ENCODE measurements at places on chromosomes 2 and 18.

DNA sequence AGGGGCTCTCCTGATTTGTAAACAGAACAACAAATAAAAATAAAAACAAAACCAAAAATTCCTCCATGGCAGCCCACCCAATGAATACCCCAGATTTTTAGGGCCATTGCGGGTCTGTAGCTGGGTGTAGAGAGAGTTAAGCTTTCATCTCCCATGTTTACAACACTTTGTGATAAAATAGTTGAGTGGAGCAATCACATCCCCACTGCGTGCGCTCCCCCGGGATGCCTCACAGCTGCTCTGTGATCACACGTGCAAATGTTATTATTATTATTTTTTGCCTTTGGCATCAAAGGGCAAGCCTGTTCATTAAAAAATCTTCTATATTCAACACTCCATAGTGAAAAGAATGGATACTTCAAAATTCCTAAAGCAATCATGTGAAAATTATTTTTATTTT is 118.0 kb downstream of the MBP start:
- no peak for DNase-seq

DNA sequence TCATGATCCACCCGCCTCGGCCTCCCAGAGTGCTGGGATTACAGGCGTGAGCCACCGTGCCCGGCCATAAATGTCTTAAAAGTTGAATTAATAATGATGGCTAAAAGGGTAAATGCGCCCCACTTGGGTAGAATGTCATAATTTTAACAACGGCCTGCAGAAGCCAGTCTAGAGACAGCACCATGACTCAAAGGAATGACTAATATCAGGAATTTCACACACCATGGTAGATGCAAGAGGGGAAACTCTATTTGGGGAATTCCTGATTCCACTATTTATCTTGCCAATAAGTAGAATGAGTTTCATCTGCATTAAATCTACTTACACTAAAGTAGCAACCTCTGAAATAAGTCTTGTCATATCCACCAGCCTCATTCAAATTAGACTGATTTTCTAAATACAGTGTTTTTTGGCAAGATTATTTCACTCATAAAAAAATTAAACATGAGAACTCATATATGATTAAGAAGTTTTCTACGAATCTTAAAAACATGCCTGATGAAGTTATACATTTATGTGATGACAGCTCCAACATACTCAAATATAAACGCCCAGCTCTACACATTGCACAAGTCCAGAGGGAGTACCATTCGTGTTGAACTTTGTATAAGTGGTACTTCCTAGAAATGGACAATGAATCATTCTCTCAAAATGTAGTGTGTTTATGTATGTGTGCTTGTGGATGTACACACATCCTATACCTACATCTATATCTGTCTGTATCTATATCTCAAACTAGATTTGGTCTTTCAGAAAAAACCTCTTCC is 309.7 kb downstream of the IRS1 start:
- no peak for DNase-seq

DNA sequence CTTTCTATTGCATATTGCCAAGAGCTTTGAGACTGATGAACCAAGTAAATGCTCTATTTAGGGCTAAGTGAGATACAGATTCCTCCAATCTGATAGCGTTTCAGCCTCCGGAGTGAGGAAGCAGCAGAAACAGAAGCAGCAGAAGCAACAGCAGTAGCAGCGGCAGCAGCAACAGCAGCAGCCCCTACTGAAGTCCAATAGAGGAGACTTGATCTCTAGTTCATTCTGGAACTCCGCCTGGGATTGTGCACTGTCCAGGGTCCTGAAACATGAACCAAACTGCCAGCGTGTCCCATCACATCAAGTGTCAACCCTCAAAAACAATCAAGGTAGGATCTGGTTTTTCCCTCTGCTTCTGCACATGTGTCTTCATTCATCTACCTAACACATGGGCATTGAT is at the start of gene DPP10:
DPP10 (plus strand) TSS at position 132 of the 400 bp plus-strand sequence.
- DNase-seq = peak; percentile 16

GRCh38 chr2:42086500-42086953 is 38.7 kb downstream of the PKDCC start:
- DNase-seq = peak; percentile 53

- peak; percentile 75 for DNase-seq
These were observed 16.1 kb downstream of the ACOXL start for GRCh38 chr2:110748489-110748867.

GRCh38 chr2:12289120-12289802 is 427.5 kb upstream of the TRIB2 start:
- no peak for DNase-seq

GRCh38 chr2:144114760-144115159 is 405.2 kb downstream of the ZEB2 start:
- DNase-seq = no peak

DNA sequence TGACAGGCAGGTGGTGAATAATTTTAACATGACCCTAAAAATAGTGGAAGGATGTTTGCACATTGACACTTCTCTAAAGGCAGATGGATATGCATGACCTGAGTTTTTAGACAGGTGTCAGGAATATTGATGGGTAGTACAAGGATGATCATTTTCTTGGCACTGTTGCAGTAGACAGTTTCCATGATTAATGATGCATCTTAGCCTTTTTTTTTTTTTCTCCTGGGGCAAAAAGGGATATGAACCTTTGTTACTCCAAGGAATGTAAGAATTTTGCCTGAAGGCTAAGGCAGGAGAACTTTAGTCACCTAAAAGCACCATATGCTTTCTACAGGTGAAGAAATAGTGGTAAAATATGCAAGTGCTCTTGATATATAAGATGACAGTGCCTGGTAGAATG is 136.3 kb upstream of the CAVIN2 start:
- DNase-seq = no peak

- no peak for DNase-seq
These were observed 15.7 kb upstream of the CDH7 start for GRCh38 chr18:65735155-65735554.

- no peak for DNase-seq
These were observed 162.8 kb downstream of the DIS3L2 start for GRCh38 chr2:232124309-232124708.

DNA sequence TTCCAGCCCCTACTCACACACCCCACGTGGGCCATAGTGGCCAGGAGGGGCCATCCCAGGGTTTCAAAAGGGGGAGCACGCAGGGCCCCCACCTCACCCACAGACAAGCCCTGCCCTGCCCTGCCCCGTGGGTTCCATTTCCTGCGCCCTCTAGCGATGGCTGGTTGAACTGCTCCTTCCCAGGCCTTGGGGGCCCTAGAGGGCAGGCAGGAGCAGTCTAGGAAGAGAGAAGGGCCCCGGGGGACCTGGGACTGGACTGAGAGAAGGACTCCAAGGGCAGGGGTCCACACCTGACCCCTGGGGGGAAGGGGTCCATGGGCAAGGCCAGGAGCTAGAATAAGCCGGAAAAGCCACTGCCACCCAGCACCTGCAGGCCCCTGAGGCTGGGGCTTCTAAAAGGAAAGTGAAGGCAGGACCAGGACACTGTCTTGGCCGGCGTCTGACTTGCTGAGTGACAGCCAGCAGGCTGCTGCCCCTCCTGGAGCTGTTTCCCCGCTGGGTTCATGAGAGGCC is 10.1 kb downstream of the CYP26B1 start:
- peak; percentile 86 for DNase-seq

GRCh38 chr18:25275412-25276001 is 76.5 kb downstream of the ZNF521 start:
- no peak for DNase-seq

GRCh38 chr2:66438498-66438833 is 3.5 kb downstream of the MEIS1 start:
- DNase-seq = no peak

DNA sequence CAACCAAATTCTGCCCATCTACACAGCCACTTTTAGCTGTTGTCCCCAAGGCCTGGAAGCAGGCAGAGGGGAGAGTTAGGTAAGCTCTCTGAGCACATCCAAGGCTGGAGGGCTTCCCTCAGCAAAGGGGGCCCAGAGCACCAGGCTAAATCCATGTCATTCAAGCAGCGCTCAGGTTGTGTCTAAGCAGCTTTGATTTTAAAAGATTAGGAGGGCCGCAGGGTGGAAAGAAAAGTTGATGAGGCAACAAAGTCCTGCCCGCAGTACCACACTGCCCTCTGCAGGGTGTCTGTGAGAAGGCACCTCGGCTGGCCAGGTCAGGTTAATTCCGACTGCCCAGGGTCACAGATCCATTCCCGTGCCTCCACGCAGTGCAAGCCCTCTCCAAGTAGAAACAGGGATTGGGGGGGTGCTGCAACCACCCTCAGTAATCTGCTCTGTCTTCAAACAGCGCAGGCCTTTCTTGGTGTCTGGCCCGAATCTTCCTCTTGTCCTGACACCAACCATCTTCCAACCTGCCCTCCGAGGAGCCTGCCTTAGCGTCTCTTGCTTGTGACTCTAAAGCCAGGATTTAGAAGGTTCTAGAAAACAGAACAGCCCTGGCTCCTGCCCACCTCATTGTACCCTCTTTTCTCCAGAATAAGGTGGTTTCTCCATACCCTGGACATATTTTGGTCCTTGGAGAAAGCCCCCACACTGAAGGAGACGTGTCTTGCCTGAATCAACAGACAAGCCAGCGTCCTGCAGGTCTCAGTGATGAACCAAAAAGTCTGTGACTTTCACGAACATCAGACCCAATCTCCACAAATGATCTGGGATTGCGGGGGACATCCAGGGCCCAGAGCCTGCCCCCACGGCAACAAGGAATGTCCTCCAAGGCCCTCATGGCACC is 289.2 kb downstream of the TNS1 start:
- DNase-seq = peak; percentile 87

GRCh38 chr2:215606219-215606618 is 170.4 kb upstream of the FN1 start:
- DNase-seq = no peak

- DNase-seq = no peak
These were observed 223.3 kb upstream of the ATP5MC3 start for GRCh38 chr2:175404839-175405238.

DNA sequence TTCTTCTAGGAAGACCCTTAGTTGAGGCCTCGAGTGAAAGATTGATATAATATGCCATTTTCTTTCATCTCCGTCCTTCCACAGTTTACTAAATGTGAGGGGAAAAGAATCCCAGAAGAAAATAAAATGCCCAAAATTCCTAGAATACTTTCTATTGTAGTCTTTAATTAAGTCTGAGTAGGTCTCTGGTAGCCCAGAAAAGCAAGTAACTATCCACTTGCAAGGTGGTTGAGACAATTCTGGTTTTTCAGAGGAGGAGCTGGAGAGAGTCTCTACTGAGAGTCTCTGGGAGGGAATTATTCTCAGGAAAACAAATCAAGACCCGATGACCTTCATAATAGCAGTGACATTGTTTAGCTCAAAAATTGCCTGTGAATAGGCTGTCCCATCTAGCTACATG is 63.9 kb upstream of the TTC39C start:
- DNase-seq = no peak

DNA sequence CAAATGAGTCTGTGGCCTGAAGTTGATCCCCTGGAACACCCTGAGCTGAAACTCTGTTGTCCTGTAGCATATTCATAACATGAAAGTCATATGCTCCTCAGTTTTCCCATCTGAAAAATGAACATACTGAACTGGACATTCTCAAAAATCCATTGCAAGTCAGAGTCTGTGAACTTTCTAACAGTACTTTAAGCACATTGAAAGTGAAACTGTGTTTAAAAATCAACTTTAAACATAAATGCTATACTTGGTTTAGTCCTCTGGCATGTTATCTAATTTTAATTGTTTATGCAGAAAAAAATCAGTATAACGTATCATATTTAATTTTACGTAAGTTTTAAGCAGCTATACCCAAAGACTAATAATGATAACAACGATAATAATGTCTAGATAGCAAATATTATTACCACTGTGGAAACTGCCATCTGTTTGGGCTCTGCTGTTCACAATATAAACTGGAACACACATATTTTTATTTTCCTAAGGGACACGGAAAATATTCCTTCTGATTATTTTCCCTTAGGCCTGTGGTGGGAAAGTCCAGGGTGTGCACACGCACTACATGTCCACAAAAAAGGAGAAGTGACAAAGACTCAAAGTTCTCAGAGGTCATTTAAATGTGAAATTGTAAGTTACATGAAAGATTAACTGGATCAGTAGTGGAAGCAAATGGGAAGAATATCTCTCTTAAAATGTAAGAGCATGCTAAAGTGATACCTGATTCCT is 56.1 kb upstream of the TTN start:
- DNase-seq = no peak

GRCh38 chr2:3289526-3289925 is 88.1 kb downstream of the EIPR1 start:
- no peak for DNase-seq

DNA sequence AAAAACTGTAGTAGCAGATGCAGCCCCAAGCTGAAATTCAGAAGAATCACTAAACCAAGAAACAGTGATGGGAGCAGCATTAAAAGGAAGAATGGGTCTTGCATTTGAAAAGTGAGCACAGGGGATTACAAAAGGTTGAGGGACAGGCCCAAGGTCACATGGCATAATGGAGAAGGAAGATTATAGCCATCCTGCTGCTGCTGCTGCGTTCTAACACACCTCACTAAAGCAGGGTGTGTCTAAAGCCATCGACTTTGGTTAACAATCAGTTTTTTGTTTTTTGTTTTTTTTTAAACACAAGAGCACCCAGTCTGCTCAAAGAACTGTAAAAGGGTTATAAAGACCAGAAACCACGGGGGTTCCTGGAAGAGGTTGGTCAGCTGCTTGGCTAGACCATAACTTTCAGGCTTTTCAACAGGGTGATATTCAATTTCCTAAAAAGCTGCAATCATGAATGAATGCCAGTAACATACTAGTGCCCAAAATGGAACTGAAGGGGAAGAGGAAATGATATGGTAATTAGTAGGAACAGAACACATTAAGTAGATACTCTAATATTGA is 102.6 kb downstream of the MYO5B start:
- no peak for DNase-seq

GRCh38 chr2:184581391-184581790 is 16.9 kb upstream of the ZNF804A start:
- no peak for DNase-seq

GRCh38 chr2:98134172-98135005 is 47.4 kb downstream of the VWA3B start:
- peak; percentile 76 for DNase-seq

GRCh38 chr2:213723707-213724106 is 439.4 kb downstream of the SPAG16 start:
- no peak for DNase-seq

GRCh38 chr2:227106845-227107759 is 56.9 kb downstream of the COL4A4 start:
- peak; percentile 46 for DNase-seq

DNA sequence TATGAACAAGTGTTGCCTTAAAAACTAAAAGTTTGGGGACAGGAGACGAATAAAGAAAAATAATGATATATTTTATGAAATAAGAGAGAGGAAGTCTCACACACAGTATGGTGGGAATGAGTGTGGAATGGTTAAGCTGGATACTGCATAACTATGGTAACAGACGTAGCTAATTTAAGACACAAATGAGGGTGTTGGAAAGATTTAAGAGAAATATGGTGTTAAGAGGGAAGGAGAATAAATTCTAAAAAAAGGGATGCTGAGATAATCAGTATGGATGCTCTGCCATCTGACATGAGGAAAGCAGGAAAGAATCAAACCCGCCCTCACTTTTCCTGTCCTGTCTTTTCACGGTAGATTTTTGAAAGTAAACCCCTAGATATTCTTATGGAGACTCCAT is 10.6 kb downstream of the ADD2 start:
- DNase-seq = no peak

GRCh38 chr2:134452042-134452733 is 198.3 kb downstream of the MGAT5 start:
- DNase-seq = no peak

All from activated T-cell treated with anti-CD3 and anti-CD28 coated beads, Interleukin-2, amount 50 U/mL, for 48 hours (primary cell).